ENCODE measurements at places on chromosomes 1 and 21.

DNA sequence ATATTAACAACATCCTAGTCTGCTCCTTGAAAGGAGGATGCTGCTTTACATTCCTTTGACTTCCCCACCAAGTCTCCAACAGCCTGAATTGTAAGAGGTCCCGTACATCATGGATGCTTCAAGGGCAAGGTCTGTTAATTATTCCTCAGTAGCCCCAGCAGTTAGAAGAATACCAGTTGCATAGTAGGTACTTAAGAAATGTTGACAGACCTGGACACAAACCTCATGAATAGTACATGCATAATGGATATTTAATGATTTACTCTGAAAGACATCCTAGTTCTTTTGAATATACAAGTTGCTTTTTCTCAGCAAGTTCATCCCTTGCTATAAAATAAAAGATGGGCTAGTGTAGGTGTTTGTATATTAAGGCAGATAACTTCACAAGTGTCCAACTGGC lies 112.1 kb upstream of the DPYD start:
- no peak for DNase-seq

- no peak for DNase-seq
Measured at GRCh38 chr1:26961826-26962225, 1.6 kb upstream of the KDF1 start.

GRCh38 chr1:97071173-97071572 lies 349.6 kb downstream of the PTBP2 start:
- DNase-seq: no peak

GRCh38 chr1:94831641-94832040 lies 11.5 kb downstream of the SLC44A3 start:
- peak; percentile 75 for DNase-seq

DNA sequence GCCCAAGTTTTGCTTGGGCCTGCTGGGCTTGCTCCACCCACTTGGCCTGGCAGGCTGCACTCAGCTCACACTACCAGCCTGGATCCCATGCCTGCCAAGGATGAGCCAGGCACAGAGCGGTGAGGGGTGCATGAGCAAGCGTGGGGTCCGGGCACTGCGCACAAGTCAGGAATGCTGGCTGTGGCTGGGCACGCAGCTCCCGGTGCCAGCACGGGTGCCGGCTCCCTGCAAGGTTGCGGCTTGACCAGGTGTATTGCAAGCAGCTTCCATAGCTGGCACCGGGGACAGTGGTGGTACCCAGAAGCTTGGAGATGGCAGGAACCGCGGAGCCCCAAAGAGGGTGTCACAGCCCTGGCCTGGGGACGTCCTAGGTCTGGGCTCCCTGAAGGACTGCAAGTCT lies 224.4 kb upstream of the NRIP1 start:
- DNase-seq: no peak

GRCh38 chr21:14572204-14572780 lies 26.2 kb upstream of the SAMSN1 start:
- no peak for DNase-seq

- no peak for DNase-seq
Measured at GRCh38 chr1:239321877-239322276, 64.5 kb upstream of the CHRM3 start.
